Eye (tissue), 1 donor: ENCODE measurements at places on chromosomes 3 and 15.

DNA sequence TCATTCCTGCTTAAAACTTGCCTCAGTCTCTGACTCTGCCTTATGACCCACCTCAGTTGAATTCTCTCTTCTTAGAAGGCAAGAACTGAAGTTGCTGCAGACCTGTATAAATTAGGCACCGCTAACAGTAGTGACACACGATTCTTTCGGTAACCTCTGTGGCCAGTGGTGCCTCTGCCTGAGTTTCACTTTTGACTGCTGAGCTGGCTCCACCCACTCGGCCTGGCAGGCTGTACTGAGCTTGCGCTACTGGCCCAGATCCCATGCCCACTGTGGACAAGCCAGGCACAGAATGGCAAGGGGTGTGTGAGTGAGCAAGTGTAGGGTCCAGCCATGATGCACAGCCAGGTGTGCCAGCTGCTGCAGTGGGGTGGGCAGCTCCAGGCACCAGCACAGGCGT, 19.1 kb upstream of the EIF1B start:
- no peak for DNase-seq

- no peak for DNase-seq
Measured at GRCh38 chr3:104520228-104520655, 846.5 kb upstream of the ALCAM start.

DNA sequence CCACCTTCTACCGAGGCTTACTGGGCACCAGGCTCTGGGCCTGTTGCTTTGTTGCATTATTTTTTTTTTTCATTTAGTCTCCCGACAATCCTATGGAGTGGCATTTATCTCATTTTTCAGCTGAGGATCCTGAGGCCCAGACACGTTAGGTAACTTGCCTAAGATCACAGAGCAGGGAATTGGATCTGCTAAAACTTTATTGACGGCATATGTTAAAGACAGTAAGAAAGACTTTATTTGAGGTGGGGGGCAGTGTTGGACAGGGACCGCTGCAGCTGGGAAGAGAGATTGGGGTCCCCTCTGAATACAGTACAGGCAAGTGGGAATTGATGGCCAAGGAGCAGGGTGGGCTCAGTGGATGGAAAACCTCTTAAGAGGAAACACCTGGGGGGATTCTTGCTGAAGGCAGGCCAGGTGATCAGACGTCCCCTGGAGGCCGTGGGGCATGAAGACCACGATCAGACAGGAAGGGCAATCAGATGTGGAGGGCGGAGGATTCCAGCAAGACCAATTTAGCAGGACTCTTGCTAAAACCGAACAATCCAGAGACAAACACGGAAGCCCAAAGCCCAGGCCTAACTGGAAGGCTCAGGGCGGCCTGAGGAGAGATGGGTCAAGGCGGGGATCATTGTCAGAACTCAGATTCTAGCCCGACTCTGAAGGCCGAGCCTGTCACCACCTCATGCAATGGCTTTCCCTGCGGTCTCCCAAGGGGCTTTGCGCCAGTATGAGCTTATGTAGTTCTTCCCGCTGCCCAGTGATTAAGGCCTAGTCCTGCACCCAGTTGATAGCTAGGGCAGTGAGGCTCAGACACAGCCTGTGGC, 53.7 kb downstream of the RGMA start:
- no peak for DNase-seq

DNA sequence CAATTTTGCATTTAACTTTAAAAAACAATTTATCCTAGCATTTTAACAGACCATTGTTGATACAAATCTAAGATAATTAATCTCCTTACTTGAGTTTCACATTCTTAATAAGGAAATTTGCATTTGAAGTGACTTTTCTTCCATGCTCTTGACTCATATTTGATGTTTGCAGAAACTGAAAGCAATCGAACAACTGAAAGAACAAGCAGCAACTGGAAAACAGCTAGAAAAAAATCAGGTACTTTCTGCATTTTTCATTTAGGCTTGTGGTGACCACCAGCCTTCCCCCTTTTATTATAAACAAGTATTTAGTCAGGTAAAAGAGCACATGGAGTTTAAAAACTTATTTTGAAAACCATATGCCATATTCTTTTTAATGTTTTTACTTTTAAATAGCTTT, 20.1 kb upstream of the SELENOT start:
- no peak for DNase-seq

DNA sequence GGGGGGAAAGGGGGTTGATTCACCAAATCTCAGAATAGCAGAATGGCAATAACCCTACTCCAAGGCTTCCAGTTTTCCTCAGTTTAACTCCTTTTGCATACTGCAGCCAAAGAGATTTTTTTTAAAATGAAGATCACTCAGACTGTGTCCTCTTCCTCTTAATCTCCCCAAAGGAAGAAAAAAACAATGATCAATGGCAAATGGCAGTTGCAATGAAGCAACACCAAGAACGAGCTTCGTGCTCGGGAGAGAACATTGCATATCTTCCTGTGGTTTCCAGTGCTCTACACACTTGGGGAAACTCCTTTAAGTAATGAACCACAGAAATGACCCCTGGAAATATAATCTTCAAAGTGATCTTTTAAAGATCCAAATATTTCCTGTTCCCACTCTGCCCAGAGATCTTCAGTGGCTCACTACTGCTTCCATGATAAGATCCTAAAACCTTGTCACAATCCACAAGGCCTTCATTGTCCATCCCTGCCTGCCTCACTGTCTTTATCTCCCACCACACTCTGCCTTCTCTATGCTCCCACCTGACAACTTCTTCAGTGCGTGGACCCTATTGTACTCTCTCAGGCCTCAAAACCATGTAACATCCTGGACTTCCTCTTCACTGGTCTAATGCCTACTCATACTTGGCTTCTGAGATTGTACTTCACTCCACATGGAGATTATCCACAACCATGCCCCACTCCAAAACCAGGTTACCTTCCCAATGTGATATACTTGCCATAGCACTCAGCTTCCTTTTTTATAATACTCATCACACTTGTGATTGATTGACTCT, 394.8 kb downstream of the FHIT start:
- DNase-seq: no peak

DNA sequence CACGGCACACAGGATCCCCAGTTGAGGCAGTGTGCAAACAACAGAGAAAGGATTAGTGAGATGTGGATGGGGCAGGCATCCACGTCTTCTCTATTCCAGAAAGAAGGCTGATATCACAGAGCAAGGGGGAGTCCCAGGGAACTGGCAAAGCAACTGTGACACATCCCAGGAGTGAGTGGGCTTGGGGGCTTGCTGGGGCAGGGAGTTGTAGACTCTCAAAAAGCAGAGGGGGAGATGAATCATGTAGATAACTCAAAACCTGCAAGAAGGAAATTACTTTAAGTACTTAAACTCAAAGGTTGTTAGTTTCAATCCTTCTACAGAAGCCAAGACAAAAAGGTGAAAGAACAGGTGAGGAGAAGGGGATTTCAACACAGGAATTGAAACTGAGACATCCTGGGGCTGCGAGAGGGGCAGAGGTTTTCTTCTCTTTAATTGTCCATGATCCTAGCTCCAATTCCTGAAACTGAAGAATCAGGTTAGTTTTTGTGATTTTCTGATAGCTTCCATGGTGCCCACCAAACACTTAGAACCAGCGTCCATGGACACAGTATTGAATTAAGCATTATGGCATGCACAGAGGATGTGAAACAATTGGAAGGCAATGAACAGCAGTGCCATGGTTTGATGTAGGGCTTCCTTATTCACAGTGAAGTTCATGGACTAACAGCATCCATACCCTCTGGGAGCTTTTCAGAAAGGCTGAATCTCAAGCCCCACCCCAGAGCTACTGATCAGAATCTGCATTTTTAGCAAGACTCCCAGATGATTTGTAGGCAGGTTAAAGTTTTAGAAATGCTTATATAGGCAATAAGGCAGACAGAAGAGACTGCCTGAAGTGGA, 52.0 kb downstream of the CCR3 start:
- no peak for DNase-seq

DNA sequence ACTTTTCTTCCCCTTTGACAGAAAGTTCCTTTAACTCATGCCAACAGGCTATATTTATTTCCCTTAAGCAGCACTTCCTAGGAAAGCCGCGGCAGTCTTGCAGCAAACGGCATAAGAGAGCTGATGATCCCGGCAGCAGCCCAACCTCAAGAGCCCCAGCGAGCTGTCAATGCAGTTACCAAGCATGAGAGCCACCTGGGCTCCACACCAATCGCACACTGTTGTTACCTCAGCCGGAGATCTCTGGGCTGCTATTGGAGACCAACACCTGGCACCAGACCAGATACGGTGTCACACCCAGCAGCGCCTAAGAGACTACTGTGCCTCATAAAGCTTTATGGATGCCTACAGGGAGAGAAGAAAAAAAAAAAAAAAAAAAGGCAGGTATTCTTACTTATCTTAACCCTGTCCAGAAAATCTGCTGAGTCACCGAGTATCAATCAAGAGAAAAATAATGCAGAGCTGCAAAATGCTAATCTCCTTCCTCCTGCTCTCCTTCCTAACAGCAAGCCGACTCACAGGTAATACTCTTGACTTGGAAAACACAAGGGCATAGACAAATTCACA, 11.7 kb downstream of the ABCC5 start:
- DNase-seq: no peak

DNA sequence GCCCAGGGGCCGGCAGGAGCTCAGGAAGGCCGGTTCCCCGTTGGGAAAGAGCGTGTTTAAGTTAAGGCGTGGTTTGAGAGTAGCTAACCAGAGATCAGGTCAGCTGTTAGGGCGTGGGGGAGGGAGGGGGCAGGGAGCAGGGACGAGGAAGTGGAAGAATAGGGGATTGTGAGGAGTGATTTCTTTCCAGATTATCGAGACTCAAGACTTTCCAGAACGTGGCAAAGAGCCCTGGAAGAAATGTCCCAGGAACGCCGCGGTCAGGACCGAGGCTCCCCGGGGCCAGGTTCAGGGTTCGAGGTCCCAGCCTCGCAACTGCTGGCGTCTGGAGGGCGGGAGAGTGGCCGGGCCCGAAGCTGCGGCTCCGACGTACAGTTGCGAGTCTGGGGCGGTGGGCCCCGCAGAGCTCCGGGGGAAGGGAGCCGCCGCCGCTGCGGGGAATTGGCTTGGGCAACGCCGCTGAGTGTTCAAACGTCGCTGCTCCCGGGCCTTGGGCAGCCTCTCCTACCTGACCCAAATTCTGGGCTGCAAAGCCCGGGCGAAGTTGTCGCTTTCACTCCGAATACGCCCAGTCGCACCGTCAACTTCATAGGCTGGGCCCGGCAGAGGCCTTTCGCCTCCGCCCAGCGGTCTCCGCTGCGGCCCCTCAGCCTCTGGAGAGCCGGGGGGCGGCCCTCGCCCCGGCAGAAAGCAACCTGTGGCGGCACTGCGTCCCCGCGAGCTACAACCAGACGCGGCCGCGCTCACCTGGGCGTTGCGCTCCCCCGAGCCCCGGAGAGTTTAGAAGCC, 9.5 kb downstream of the ISL2 start:
- peak; percentile 54 for DNase-seq

- no peak for DNase-seq
Measured at GRCh38 chr15:64490598-64491259, 30.4 kb downstream of the ZNF609 start.
